ENCODE measurements at places on chromosomes 12 and 14.

GRCh38 chr14:47778631-47779030 lies 103.2 kb upstream of the MDGA2 start:
- peak; percentile 6 for DNase-seq

- DNase-seq, result no peak
These were observed 17.3 kb downstream of the USP44 start for GRCh38 chr12:95533985-95534384.

- no peak for DNase-seq
These were observed 408.5 kb upstream of the RGS6 start for GRCh38 chr14:71523630-71524319.

DNA sequence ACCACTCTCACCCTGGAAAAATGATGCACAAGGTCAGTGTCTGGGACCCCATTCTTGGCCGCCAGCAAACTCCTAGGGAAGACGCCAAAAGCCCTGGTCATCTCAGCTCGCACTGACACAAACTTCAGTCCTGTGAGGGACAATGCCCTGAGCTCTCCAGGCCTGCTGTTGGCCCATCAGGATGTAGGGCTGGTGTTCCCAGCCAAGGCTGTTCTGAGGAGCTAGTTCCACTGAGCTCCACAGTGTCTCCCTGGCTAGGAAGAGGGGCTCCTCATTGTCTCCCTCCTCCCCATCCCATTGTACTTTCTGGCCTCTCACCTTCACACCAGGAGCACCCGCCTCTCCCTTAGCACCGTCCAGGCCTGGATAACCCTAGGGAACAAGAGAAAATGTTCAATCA lies 10.8 kb downstream of the COL2A1 start:
- no peak for DNase-seq

GRCh38 chr14:100767788-100768536 lies 41.3 kb downstream of the DLK1 start:
- DNase-seq, result no peak

GRCh38 chr12:9244894-9245293 lies 36.7 kb upstream of the PZP start:
- no peak for DNase-seq

GRCh38 chr12:126874427-126875026 lies 1392.4 kb upstream of the TMEM132C start:
- peak; percentile 1 for DNase-seq

- DNase-seq, result no peak
These were observed 196.0 kb downstream of the RAD51B start for GRCh38 chr14:68015356-68016254.

All from NCI-H1417 treated with DMSO at 0.1 percent for 48 hours (cell line).